ENCODE measurements at places on chromosomes 16 and 17.

DNA sequence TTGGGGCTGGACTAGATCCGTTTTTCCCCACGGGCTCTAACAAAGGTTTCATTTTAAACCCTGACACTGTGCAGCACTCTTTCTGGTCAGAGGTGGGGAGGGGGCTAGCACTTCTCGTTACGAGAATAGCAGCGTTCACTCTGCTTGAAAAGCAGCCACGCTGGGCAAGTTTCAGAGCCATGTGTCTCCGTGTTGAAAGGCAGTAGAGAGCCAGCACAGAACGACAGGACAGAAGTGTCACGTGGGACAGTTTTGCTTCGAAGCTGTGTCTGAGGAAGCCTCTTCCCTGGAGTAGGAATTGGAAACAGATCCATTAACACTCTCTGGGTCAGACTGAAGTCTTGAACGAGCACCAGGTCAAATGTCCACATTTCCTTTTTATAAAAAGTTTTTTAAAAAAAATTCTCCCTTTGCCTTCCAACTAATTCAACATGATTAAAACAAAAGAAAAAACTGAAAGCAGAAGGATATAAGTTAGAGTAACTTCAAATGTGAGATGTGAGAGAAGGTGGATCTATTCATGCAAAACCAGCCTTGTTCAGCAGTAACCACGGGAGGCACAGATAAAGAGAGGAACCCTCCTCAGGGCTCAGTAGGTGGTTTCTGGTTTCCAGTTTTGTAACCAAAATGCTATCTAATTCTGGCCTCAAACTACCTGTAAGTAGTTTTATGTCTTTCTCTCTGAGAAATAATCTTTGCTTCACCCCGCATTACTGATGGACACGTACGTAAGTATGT, 65.0 kb downstream of the SMG6 start:
- no peak for DNase-seq

DNA sequence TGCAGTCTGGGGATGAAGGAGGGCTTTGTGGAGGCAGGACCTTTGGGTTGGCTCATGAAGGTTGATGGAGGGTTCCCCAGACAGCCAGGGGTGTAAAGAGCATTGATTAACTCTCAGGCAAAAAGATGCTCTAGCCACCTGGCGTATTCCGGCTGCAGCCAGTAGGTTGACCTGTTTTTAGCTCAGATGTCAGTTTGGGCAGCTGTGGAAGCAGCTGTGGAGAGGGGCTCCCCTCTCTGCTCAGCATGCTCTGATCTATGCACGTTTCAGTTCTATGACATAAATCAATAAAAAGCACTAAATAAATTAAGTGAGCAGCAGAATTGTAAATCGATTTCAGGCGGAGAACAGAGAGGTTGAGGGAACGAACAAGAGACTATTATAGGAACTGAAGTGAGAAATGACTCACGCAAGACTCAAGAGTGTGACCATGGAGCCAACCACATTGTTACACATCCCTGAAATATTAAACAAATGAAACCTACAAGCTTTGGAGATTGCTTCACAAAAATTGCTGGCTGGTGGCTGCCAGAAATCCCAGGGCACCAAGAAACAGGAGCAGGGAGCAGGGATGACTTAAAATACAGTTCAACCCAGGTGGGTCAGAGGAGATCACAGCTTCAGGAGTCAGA, 111.9 kb downstream of the GSG1L start:
- no peak for DNase-seq

DNA sequence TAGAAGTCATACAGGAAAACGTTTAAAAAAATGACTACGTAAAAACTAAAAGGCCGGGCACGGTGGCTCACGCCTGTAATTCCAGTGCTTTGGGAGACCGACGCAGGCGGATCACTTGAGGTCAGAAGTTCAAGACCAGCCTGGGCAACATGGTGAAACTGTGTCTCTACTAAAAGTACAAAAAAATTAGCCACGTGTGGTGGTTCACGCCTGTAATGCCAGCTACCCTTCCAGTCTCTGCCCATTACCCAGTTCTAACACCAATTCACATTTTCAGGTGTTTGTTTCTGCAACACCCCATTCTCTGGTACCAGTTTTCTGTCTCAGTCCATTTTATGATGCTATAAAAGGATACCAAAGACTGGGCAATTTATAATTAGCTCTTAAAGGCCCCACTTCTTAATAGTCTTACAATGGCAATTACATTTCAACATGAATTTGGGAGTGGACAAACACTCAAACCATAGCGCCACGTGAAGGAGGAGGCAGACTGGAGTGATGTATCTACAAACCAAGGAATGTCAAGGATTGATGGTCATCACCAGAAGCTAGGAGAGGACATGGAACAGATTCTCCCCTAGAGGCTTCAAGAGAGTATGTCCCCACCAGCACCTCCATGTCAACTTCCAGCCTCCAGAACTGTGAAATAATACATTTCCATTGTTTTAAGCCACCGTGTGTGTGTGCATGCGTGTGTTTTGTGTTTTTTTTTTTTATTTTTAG, 791 bp upstream of the C17orf75 start:
- no peak for DNase-seq

DNA sequence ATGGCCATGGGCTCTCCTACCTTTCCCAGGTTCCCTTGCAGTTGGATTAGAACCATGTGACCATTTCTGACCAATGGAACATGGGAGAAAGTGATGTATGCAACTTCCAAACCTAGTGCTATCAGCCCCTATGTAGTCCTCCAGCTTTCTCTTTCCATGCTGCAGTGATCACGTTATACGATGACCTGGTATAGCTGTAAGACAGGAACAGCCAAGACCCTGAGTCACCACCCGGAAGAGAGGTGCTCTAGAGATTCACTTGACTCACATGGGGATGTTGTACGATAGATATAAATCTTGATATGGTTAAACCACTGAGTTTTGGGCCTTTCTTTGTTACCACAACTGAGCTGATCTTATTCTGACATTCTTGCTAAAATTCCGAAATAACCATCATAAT, 65.1 kb downstream of the NOG start:
- DNase-seq, result no peak

DNA sequence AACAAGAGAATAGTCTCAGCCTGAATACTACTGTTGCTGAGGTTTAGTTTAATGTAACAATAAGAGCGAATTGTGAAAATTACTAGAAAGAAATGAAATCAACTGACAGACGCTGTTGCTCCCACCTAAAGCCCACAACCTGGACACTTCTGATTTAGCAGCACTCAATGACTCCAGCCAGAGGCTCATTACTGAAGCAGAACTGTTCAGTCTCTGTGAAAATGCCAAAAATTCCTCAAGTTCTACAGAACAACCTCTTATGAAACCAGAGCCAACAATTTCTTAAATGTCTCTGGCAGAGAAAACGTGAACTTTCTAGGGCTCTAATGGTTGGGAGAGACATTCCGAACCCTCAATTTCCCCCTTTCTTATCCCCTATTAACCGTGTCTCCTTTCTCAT, 9.9 kb downstream of the PSME3IP1 start:
- no peak for DNase-seq

Measured in NCI-H2081 treated with DMSO at 0.1 percent for 48 hours (cell line).